ENCODE measurements at places on chromosomes 12 and 14.

DNA sequence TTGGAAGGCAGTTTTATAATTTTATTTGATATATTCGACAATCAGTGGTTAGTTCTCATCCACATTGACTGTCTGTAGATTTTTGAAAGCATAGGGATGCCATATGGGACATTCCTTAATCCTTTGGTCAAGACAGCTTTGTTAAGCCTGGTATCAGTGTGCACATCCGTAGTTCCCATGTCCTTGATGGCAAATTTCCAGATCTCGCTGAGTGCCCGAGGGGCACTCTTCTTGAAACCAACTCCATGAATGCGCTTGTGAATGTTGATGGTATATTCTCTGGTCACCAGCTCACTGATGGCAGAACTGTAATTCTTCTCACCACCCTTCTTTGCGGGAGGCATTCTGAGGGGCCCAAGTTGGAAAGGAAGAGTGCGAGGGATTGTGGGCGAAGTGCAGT lies 6.1 kb upstream of the DENND5B start:
- no peak for DNase-seq

GRCh38 chr14:72876710-72877063 lies 17.2 kb downstream of the DPF3 start:
- DNase-seq = no peak

- no peak for DNase-seq
Measured at GRCh38 chr14:101257551-101257950, 303.7 kb upstream of the DIO3 start.

GRCh38 chr14:36901861-36902260 lies 240.2 kb downstream of the PAX9 start:
- DNase-seq = no peak

GRCh38 chr12:83893101-83893500 lies 1019.5 kb downstream of the SLC6A15 start:
- DNase-seq = no peak

DNA sequence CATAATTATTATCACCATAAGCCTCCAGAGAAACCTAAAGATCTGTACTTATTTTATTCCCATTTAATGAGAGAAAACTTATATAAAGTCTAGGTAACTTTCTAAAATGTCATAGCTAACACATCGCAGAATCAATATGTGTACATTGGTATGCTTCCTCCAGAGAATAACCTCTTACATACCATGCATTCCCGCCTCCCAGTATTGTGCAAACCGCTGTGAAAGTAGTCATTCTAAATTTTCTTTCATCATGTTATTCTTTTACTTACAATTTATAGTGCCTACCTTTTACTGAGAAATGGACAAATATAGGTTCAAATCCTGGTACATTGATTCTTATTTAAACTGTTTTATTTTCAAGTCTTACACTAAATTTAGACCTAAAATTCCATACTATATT lies 463.4 kb downstream of the LRFN5 start:
- no peak for DNase-seq

- no peak for DNase-seq
Measured at GRCh38 chr12:113130457-113131135, 5.0 kb downstream of the RASAL1 start.

- DNase-seq = no peak
Measured at GRCh38 chr14:99325591-99325990, 53.6 kb upstream of the BCL11B start.

- DNase-seq = no peak
Measured at GRCh38 chr14:70920608-70921007, 13.3 kb downstream of the PCNX1 start.

GRCh38 chr12:79203058-79203647 lies 338.6 kb downstream of the SYT1 start:
- no peak for DNase-seq

DNA sequence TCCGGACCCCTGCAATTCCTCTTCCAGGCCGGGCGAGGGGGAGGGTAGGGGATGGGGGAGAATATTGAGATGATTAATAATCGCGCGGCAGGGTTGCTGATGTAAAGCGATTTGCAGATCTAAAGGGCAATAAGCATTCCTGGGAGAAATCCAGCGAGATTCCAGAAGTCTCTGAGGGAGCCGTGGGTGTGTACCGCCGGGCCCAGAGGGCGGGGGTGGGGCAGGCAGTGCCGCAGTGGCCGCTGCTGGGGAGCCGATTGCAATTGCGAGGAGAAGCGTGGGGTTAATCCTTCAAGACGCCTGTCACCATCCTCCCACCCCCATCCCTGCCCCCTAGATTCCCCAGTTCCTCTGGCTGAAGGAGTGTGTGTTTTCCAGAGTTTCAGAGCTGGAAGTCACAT lies 16.4 kb downstream of the FOS start:
- no peak for DNase-seq

DNA sequence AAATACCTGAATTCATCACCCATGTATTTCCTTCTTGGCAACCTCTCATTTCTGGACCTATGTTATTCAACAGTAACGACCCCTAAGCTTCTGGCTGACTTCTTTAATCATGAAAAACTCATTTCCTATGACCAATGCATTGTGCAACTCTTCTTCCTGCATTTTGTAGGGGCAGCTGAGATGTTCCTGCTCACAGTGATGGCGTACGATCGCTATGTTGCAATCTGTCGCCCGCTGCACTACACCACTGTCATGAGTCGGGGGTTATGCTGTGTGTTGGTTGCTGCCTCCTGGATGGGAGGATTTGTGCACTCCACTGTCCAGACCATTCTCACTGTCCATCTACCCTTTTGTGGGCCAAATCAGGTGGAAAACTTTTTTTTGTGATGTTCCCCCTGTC lies 356 bp downstream of the OR4Q2 start:
- no peak for DNase-seq

GRCh38 chr14:50417853-50418252 lies 21.2 kb upstream of the CDKL1 start:
- no peak for DNase-seq

GRCh38 chr14:72952171-72952570 lies 25.9 kb downstream of the DCAF4 start:
- no peak for DNase-seq

DNA sequence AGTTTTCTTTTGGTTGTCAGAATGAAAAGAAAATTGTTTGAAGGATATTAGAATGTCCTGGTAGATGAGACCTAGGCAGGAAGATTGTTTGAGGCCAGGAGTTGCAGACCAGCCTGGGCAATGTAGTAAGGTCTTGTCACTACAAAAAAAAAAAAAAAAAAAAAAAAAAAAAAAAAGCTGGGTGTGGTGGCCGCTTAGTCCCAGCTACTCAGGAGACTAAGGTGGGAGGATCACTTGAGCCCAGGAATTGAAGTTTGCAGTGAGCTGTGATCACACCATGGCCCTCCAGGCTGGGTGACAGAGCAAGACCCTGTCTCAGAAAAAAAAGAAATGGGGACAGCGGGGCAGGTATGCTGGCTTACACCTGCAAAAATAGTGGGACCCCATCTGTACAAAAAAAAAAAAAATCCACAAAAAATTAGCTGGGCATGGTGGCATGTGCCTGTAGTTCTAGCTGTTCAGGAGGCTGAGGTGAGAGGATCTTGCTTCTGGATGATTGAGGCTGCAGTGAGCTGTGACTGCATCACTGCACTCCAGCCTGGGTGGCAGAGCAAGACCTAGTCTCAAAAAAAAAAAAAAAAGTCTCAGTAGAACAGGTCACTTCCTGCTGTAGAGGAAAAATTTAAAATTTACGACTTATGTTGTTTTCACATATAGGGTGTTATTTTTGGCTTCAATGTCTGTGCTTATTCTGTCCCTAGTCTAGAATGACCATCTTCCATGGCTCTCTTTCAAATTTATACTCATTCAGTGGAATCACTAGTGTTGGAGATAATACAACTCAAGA lies 70.7 kb downstream of the PPHLN1 start:
- DNase-seq = no peak

- no peak for DNase-seq
Measured at GRCh38 chr12:70950451-70950850, 29.9 kb upstream of the PTPRR start.

Measured in vagina (tissue), 2 donors.